ENCODE measurements at places on chromosomes 2 and 18. TPM values are rescaled to one million over a fixed set of nuclear protein-coding genes. Genes with fewer than 3 reads are reported as not detected.

The GPR75 gene
- 5.4 TPM for total RNA-seq

The ABCB11 gene
- 2.1 TPM for total RNA-seq

The MAP3K19 gene
- not detected for total RNA-seq

The SPEG gene
- total RNA-seq = 16.7 TPM

The SPATA3 gene
- not detected for total RNA-seq

The NIFK gene
- total RNA-seq = 95.2 TPM

The PAIP2B gene
- 4.0 TPM for total RNA-seq

The TMEM200C gene
- total RNA-seq = not detected

The ACKR3 gene
- 9.5 TPM for total RNA-seq

The MYO7B gene
- 0.39 TPM for total RNA-seq

The SPP2 gene
- total RNA-seq = not detected

The ITGB6 gene
- 84.8 TPM for total RNA-seq

The MC5R gene
- total RNA-seq = not detected

The SLC9A4 gene
- 0.12 TPM for total RNA-seq

The LAPTM4A gene
- total RNA-seq = 131 TPM

All from Calu3 (cell line).